CMK (cell line): ENCODE measurements at places on chromosomes 6 and 20.

- no peak for DNase-seq
These were observed 2.7 kb downstream of the SLC32A1 start for GRCh38 chr20:38726804-38727606.

DNA sequence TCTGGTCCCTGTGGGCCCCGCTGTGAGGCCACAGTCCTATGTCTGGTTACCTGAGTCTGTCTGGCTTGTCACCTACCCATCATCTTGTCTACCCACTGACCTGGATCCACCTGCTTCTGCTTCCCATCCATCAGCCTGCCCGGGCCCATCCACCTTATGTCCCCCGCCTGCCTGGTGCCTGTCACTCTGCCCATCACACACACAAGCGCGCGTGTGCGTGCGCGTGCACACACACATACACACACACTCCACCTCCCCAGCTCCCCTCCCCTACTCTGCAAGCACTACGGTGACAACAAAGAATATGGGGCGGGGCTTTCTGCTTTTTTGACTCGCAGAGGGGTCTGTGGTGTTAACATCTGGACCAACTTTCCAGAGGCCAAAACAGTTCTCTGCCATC lies 8.0 kb downstream of the CDH22 start:
- DNase-seq: no peak

- peak; percentile 30 for DNase-seq
These were observed at the start of gene FOXC1 for GRCh38 chr6:1609648-1610496. TSS of gene FOXC1 (plus strand) at chr6:1609915. CDS start at chr6:1610446, 531 bp downstream.

DNA sequence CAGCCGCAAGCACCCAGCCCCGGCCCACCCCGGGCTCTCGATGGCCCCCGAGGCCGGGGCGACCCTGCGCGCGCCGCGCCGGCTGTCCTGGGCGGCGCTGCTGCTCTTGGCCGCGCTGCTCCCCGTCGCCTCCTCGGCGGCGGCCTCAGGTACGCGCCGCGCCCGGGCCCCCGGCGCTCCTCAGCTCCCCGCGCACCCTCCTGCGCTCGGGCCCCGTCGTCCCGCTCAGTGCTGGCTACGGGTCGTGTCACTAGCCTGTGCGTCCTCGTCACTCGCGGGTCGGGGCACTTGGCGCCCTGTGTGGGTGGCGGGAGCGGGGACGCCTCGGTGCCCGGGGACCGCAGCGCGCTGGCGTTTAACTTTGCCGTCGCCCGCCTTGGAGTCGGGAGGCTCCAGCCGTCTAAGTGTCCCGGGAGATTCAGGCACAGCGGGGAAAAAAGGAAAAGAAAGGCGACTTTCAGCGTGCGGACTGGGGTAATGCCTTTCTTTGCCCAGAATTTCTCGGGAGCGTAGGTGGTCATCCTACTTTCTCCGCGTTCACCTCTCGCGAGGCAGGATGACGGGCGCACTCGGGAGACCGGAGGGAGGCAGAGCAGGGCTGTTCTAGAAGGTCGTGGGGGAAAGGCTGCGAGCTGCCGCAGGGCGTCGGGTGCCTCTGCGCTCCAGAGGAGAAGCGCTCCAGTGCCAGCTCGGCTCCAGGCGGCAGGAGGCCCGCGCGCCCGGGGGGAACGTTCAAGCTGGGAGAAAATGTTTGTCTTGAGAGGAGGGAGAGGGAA lies 545 bp downstream of the FNDC1 start:
- no peak for DNase-seq

DNA sequence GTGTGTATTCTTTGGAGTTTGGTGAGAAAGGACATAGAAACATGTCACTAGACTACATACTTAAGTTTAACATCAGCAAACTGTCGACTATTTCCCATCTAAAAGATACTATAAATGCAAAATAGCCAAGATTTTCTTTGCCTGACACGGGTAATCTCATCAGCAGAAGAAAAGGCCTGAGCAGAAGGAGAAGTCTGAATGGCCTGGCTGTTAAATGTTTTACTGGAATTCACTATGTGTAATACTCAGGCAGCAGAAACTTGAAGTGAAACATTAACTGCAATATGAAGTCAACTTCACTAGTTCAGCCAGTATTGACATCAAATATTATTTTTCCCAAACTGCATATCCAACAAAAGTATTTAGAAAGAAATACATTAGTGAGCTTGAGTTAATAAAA lies 6.4 kb upstream of the DSE start:
- no peak for DNase-seq

- no peak for DNase-seq
These were observed 202.0 kb downstream of the RNGTT start for GRCh38 chr6:88761237-88762031.
